ENCODE measurements at places on chromosomes 6 and 20.

GRCh38 chr6:107079429-107079828, 35.9 kb downstream of the BEND3 start:
- ATAC-seq: no peak

DNA sequence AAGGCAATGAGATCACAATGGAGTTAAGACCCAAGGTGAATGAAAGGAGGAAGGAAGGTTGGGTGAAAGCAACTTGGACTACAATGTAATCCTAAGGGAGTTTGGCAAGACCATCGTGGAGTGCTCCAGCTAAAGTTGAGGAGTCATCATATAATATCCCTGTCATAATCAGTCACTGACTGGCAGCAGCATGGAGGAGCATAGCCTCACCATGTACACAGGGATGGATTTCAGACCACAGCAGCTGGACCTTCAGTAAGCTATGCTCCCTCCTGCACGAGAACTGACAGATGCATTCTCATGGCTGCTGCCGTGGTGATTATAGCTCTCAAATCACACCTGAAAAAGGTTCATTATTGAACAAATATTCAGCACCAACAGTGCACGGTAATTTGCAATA, 43.0 kb downstream of the GOPC start:
- ATAC-seq: no peak

DNA sequence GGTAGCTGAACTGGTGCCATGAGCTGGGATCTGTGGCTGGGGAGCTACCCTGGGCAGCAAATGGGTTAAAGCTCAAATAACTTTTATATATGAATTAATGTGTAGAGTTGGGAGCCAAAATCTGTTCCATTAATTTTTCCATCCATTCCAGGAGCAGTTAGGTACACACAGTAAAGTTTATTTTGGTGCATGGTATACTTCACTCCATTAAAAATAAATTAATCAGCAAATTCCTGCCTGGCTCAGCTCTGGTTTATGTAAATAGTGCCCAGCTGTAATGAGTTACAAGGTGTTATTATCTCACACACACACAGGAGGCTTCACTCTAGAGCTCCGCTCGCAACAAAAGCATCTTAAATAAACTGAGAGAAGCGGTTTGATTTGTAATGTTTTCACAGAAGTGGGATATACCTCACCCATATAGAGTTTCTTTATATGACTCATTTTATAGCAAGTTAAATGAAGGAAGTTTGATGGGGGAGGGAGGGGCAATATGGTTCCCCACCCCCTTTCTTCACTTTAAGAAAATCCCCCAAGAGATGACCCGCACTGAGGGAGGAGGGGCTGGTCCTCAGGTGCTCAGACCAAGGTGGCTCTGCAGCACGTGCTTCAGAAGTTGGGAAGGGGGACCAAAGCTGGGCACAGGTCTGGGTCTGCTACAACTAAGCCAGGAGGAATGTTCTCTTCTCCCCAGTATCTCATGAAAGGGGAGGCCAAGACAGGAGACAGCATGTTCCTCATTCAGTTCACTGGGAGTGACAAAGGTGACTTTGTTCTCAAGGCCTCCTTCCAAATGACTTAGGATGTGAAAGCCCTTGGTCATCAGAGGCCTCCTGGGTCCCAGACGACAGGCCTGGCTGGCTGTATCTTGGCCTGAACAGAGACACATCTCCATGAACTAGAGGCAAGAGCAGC, 10.5 kb upstream of the FAM83C start:
- no peak for ATAC-seq

GRCh38 chr6:169675011-169675410, 26.8 kb downstream of the WDR27 start:
- no peak for ATAC-seq

Measured in SK-N-SH treated with all-trans-retinoic acid at 6 μM for 48 hours (cell line).